ENCODE measurements at places on chromosomes 13 and 19.

DNA sequence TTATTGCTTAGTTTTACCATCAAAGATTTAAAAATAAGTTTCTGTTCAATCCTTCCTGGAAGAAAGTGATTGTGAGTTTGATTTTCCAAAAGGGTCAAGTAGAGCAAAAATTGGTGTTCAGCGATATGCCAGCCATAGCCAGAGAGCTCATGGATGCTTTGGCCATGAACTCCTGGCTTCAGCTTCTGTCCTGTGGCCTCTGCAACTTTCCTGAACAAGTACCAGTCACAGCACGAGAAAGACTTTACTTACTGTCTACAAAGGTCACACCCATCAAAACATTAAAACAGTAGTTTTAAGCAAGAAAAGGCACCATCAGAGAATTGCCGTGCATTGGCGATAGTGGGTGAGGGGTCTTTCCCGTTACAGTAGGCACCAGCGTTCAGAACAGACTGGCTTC, 753.0 kb upstream of the SGCG start:
- H3K27ac ChIP-seq, result no peak overlapping the region
- no peaks in the 10 kb centered on the region for H3K4me1 ChIP-seq
- H3K36me3 ChIP-seq, result no peaks in the 10 kb centered on the region
- H3K4me3 ChIP-seq, result no peak overlapping the region
- no peak for DNase-seq

DNA sequence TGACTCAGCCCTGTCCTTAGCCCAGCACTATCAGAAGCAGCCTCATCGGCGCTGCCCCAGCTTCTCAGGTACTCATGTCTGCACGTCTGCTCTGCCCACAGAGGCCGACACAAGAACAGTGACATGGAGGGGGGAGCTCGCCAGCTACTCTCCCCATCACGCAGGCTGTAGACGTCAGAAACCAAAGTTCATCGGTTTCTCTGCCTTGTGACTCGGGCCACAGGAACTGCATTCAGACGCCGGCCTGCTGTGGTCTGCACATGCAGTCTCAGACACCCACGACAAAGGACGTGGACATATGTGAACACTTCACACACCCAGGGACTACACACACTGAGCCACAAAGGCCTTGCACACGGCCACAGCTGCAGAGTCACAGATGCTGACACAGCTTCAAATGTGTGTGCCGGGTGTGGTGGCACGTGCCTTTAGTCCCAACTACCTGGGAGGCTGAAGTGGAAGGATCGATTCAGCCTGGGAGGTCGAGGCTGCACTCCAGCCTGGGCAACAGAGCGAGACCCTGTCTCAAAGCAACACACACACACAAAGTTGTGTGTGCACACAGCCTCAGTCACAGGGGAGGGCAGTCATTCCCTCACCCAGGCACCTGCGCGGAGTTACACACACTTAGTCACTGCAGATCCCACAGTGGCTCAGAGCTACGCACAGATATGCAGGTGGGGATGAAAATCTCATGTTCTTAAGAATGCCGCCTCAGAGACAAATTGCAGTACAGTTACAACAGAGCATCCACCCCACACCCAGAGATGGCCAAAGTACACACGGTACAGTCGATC, 4.9 kb upstream of the ZFP36 start:
- H3K36me3 ChIP-seq, result no peaks in the 10 kb centered on the region
- no peaks in the 10 kb centered on the region for H3K27me3 ChIP-seq
- no peak overlapping the region for H3K4me3 ChIP-seq
- peak; percentile 81 for DNase-seq
- H3K27ac ChIP-seq, result peak overlapping the region; percentile 99
- H3K4me1 ChIP-seq, result peaks cover 47% of the 10 kb centered on the region

DNA sequence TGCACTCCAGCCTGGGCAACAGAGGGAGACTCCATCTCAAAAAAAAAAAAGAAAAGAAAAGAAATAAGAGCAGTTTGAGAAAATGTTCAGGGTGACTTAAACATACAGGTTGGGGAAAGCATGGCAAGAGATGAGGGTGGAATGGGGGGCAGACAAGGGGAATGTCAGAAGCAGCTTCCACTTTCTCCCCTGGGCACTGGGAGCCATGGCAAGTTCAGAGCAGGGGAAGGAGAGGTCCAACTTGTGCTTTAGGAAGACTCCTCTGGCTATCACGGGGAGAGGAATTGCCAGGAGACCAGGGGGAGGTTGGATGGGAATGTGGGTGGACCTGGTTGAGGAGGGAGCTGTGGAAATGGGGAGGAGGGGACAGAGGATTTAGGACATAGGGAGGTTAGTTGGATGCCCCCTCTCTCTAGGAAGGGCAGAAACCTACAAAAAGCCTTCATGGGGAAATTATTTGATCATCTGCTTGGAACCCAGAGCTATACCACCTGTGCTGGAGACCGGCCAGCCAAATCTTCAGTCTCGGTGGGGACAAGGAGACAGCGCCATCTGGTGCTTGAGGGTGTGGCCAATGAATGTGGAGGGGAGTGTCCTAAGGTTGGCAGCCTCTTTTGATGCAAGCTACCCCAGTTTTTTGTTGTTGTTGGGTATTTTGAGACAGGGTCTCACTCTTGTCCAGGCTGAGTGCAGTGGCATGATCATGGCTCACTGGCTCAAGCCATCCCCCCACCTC, 7.3 kb upstream of the STRN4 start:
- DNase-seq, result peak; percentile 59
- H3K4me3 ChIP-seq, result no peak overlapping the region
- no peaks in the 10 kb centered on the region for H3K27me3 ChIP-seq
- peaks cover 4% of the 10 kb centered on the region for H3K4me1 ChIP-seq

- DNase-seq, result no peak
- peaks cover 25% of the 10 kb centered on the region for H3K27me3 ChIP-seq
- no peak overlapping the region for H3K27ac ChIP-seq
Observed at GRCh38 chr19:11478167-11479089, 2.4 kb downstream of the ELAVL3 start.

- peak overlapping the region; percentile 18 for H3K27ac ChIP-seq
- no peak overlapping the region for H3K4me3 ChIP-seq
- DNase-seq, result peak; percentile 23
- peaks cover 53% of the 10 kb centered on the region for H3K4me1 ChIP-seq
- peaks cover 4% of the 10 kb centered on the region for H3K36me3 ChIP-seq
Observed at GRCh38 chr19:38674388-38675171, 27.1 kb downstream of the ACTN4 start.

DNA sequence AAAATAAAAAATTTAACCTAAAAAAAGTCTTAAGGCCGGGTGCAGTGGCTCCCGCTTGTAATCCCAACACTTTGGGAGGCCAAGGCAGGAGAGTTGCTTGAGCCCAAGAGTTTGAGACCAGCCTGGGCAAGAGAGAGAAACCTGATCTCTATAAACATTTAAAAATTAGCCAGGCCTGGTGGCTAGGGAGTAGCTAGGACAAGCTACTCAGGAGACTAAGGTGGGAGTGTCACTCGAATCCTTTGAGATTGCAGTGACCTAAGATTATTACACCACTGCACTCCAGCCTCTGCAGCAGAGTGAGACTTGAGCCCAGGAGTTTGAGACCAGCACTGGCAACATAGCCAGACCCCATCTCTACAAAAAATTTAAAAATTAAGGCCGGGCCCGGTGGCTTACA, 1.1 kb downstream of the CCDC97 start:
- H3K4me3 ChIP-seq, result peak overlapping the region; percentile 90
- peaks cover 21% of the 10 kb centered on the region for H3K4me1 ChIP-seq
- H3K27me3 ChIP-seq, result no peaks in the 10 kb centered on the region
- DNase-seq, result peak; percentile 46
- H3K27ac ChIP-seq, result peak overlapping the region; percentile 95
- peaks cover 11% of the 10 kb centered on the region for H3K36me3 ChIP-seq

DNA sequence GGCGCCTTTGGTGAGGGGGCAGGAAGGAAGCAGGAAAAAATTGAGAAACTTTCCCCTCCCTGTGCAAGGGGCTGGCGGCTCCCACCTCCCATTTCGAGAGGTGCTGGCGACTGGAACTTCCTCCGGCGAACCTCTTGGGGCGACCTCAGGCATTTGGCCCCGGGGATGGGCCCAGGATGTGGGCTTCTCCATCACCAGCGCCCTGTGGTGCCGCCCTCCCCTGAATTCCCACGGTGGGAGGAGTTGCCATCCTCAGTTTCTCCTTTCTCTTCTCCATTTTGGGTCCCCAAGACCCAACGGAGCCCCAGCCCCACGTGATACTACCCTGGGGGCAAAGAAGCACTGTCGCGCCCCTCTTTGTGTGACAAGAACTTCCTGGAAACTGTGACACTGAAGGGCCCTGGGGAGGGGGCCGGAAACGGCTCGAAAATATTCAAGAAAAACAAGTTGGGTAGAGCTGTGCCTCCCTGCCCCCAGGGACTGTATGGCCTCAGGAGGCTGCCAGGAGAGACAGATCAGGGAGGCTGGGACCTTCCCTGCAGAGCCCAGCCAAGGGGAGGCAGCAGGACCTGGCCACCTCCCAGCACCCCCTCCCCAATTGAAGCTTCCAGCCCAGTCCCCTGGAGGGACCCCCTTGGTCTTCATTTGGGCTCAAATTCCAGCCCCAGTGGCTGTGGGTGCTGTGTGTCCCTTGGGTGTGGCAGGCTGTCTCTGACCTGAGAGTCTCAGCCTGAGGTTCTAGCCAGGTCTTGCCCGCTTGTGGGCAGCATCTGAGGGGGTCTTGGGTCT, 16.2 kb upstream of the AP1M2 start:
- 0 out of 2 replicates have a peak, but pooled peaks cover 3% of the 10 kb centered on the region for H3K4me1 ChIP-seq
- H3K4me3 ChIP-seq, result peak overlapping the region; percentile 99
- no peak for DNase-seq
- 0 out of 2 replicates have a peak, but pooled peaks cover 3% of the 10 kb centered on the region for H3K27me3 ChIP-seq

GRCh38 chr19:10112895-10113591, 1.6 kb downstream of the P2RY11 start:
- H3K4me1 ChIP-seq, result peaks cover 5% of the 10 kb centered on the region
- no peak overlapping the region for H3K4me3 ChIP-seq
- H3K27me3 ChIP-seq, result no peaks in the 10 kb centered on the region

GRCh38 chr19:5017235-5017634, 48.3 kb downstream of the KDM4B start:
- H3K27ac ChIP-seq, result no peak overlapping the region
- H3K36me3 ChIP-seq, result peaks cover 11% of the 10 kb centered on the region
- peak; percentile 23 for DNase-seq

- no peaks in the 10 kb centered on the region for H3K36me3 ChIP-seq
- peaks cover 42% of the 10 kb centered on the region for H3K27me3 ChIP-seq
- H3K4me3 ChIP-seq, result no peak overlapping the region
- no peak for DNase-seq
- no peak overlapping the region for H3K27ac ChIP-seq
Observed at GRCh38 chr13:112962911-112963625, 5.9 kb upstream of the MCF2L start.

DNA sequence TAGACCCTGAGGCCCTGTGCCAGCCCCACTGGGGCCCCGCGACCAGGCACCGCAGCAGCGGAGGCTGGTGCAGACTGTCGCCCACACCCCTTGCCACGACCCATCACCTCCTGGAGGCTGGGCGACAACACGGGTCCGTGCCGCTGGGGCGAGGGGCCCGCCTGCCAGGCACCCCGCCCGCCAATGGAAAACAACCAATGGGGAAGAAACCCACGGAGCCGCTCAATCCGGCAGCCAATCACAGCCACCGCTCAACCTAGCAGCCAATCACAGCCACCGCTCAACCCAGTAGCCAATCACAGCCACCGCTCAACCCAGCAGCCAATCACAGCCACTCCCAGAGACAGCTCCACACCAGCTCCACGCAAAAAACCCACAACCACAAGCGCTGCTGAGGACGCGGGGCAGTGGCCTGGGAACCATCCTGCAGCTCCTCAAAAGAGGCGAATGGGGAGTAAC, 29.7 kb downstream of the GPX4 start:
- peaks cover 19% of the 10 kb centered on the region for H3K4me1 ChIP-seq
- no peak for DNase-seq
- H3K27me3 ChIP-seq, result no peaks in the 10 kb centered on the region
- H3K27ac ChIP-seq, result no peak overlapping the region

- H3K27ac ChIP-seq, result no peak overlapping the region
- DNase-seq, result peak; percentile 26
- H3K27me3 ChIP-seq, result no peaks in the 10 kb centered on the region
- no peaks in the 10 kb centered on the region for H3K36me3 ChIP-seq
- H3K4me1 ChIP-seq, result no peaks in the 10 kb centered on the region
- no peak overlapping the region for H3K4me3 ChIP-seq
Observed at GRCh38 chr13:36850790-36851438, 31.9 kb downstream of the RFXAP start.

GRCh38 chr19:1768248-1768647, 14.9 kb downstream of the ONECUT3 start:
- H3K27me3 ChIP-seq, result peaks cover 68% of the 10 kb centered on the region
- no peaks in the 10 kb centered on the region for H3K4me1 ChIP-seq
- peak; percentile 51 for DNase-seq
- H3K27ac ChIP-seq, result no peak overlapping the region
- no peak overlapping the region for H3K4me3 ChIP-seq
- H3K36me3 ChIP-seq, result no peaks in the 10 kb centered on the region

- peak overlapping the region; percentile 59 for H3K27ac ChIP-seq
- H3K4me1 ChIP-seq, result peaks cover 6% of the 10 kb centered on the region
- H3K4me3 ChIP-seq, result peak overlapping the region; percentile 79
- peak; percentile 54 for DNase-seq
- H3K36me3 ChIP-seq, result no peaks in the 10 kb centered on the region
- H3K27me3 ChIP-seq, result peaks cover 6% of the 10 kb centered on the region
Observed at GRCh38 chr13:23159760-23160637, 20.8 kb upstream of the SGCG start.

DNA sequence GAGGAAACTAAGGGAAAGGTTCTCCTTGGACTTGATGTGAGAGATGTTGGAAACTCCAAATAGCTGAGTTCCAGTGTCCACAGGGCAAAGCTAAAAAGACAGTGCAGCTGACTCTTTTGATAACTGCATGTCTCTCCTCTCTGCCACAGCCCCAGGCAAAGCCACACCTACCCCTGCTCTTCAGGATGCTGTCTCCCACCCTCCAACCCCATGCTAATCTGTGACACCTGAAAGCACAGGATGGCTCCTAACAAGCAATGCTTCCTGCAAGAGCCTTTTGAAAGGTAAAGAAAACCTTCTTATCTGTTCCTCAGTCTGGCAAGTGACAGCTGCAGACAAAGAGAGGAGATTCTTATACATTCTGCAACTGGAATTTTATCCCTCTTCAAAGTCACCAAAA, 14.5 kb downstream of the SLC46A3 start:
- no peaks in the 10 kb centered on the region for H3K27me3 ChIP-seq
- no peak overlapping the region for H3K4me3 ChIP-seq
- H3K36me3 ChIP-seq, result no peaks in the 10 kb centered on the region
- no peak overlapping the region for H3K27ac ChIP-seq
- DNase-seq, result no peak

GRCh38 chr19:4491446-4491845, 19.3 kb downstream of the HDGFL2 start:
- no peak overlapping the region for H3K4me3 ChIP-seq
- no peak overlapping the region for H3K27ac ChIP-seq
- peaks cover 4% of the 10 kb centered on the region for H3K36me3 ChIP-seq
- H3K27me3 ChIP-seq, result no peaks in the 10 kb centered on the region
- no peak for DNase-seq
